NCI-H187 (cell line): ENCODE measurements at places on chromosomes 12 and 14.

GRCh38 chr12:53924521-53925405 lies 13.9 kb upstream of the HOXC13 start:
- DNase-seq = no peak

DNA sequence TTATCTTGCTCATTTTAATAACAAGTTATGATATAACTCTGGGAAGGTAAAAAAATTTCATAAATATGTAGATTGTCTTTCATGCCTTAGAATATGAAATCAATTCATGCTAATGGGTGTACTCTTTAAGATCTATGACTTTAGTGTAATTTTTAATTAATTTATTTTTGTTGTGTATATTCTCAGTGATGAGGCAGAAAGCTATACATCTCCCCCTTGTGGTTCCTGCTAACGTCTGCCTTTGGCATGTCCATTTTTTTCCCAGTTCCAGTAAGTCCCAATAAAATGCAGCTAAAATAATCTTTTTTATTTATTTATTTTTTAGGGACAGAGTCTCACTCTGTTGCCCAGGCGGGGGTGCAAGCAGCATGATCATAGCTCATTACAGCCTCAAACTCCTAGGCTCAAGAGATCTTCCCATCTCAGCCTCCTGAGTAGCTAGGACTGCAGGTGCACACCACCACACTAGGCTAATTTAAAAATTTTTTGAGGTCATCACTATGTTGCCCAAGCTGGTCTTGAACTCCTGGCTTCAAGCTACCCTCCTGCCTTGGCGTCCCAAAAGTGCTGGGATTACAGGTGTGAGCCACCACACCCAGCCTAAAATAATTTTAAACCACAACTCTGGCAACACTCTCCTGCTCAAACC lies 3.3 kb upstream of the CHURC1 start:
- DNase-seq = no peak

GRCh38 chr14:72172049-72172448 lies 239.8 kb downstream of the RGS6 start:
- no peak for DNase-seq

DNA sequence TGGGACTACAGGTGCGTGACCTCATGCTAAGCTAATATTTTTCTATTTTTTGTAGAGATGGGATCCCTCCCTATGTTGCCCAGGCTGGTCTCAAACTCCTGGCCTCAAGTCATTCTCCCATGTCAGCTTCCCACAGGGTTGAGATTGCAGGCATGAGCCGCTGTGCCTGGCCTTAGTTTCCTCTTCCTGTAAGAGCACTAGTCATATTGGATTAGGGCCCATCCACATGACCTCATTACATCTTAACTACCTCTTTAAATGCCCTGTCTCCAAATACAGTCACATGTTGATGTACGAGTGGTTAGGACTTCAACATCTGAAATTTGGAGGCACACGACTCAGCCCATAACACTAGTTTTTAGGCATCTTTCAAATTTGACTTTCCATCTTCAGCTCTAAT lies 72.2 kb upstream of the RASSF3 start:
- DNase-seq = no peak

DNA sequence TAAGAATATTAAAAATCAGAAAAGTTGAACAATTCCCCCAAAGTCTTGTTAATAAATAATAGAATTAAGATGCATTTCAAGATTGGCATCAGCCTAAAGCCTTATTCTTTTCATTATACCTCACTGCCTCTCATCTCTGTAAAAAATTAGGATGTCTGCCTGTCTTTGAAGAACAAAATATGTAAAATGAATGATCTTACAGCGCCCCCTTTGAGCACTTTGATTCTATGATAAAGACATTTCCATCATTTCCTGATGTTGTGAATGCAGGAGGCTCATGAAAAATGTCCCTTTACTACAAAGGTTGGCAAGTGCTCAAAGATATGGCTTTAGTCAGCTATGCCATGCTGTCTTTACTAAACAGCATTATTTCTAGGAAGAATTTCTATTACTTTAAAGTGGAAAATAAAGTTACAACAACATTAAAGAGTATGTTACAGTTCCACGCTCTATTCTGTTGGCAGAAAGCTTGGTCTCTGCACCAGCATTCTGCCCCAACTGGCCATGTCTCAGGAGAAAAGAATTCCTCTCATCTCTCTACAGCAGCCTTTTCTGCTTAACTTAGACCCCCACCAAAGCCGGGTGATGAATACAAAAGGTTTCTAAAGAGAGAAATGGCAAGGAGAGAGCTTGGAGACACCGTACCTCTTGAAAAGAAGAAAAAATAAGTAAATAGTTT lies 95.1 kb downstream of the LLPH start:
- no peak for DNase-seq
